H9 (cell line): ENCODE measurements at places on chromosomes 16 and 17. TPM values are rescaled to one million over a fixed set of nuclear protein-coding genes. Genes with fewer than 3 reads are reported as not detected.

Gene OR3A3
- total RNA-seq: not detected in 2 replicates

Gene TMEM114
- 0.33 and 1.2 TPM in 2 replicates for total RNA-seq

Gene MPP3
- total RNA-seq: 5.7 and 6.9 TPM in 2 replicates

Gene DHX58
- 3.9 and 4.5 TPM in 2 replicates for total RNA-seq

Gene WDR45B
- 105 and 110 TPM in 2 replicates for total RNA-seq

Gene TSNAXIP1
- total RNA-seq: 1.1 and 1.3 TPM in 2 replicates

Gene SP6
- total RNA-seq: 0.90 and 0.92 TPM in 2 replicates

Gene TAC4
- total RNA-seq: not detected in 2 replicates

Gene RNU2-1
- total RNA-seq: 6,078 and 6,186 TPM in 2 replicates

Gene NOXO1
- total RNA-seq: 1.3 and 1.7 TPM in 2 replicates

Gene IGFALS
- total RNA-seq: not detected in 2 replicates

DNA sequence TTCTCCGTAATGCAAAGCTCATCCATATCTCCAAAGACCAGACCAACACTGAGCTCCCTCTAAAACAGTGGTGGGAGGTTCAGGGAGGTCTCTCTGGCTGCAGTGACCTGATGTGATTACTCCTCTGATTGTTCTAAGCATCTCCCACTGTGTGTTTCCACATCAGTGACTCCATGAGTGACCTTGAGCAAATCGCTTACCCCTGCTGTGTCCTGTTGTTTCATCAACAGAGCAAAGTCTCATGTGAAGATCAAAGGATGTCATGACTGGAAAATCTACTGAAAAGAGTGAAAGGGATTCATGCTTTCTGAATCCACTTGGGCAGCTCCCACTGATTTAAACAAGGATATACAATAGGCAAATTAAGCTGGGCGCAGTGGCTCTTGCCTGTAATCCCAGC lies 352.9 kb downstream of the TMEM114 start:
- no peak for DNase-seq

DNA sequence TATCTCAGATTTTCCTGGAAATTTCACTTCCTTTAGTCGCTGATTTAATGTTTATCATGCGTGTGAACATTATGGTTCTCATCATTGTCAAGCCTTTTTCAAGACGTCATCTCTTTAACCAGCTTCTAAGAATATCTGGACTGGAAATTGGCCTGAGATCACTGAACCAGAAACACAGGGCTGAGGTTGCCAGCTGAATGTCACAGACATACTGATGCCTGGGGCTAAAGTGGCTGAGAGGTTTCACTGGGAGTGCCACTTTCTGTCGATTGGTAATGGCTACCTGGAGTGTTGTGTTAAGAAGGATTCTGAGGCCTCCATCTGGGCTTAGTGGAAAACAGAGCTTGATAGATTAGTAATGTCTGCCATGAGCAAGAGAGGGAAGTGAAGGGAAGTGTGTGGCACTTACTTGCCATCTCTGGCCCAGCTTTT lies 54.2 kb downstream of the CRISPLD2 start:
- no peak for DNase-seq

DNA sequence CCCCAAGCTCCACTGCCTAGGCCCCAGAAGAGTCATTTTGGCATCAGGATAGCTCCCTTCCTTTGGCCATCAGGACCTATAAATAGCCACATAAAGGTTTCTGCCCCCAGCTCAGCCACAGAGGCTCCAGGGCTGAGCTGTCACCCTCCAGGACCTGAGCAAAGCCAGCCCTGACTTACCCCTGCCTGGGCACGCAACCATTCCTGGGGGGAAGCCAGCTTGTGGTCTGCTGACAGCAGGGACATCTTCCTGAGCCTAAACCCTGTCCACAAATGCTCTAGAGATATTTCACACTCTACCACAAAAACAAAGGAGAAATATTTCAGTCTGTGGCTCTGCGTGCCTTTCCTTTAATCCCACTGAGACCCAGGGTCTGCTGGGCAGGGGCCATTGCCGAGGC lies 123.7 kb upstream of the CCL2 start:
- no peak for DNase-seq

GRCh38 chr17:39639566-39640458 lies 2.9 kb downstream of the STARD3 start:
- DNase-seq: no peak

GRCh38 chr17:59427996-59428395 lies 96.5 kb downstream of the YPEL2 start:
- no peak for DNase-seq

DNA sequence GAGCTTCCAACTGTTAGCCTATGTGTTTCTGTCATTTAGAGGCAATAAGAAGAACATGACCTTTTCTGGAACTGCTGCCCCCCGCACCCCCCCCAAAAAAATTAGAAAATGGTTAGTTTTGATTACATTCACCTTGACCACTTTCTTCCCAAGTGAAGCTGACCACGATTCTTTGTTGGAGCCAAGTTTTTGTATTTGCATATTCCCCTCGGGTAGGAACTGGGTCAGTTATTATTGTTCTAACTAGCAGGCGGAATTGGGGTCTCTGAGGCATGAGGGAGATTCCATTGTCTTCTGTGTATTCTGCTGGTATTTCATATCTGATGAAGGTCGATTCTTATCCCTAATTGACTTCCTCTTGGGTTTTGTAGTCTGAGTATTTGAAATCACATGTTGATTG lies 231.6 kb downstream of the PRKCA start:
- DNase-seq: no peak

DNA sequence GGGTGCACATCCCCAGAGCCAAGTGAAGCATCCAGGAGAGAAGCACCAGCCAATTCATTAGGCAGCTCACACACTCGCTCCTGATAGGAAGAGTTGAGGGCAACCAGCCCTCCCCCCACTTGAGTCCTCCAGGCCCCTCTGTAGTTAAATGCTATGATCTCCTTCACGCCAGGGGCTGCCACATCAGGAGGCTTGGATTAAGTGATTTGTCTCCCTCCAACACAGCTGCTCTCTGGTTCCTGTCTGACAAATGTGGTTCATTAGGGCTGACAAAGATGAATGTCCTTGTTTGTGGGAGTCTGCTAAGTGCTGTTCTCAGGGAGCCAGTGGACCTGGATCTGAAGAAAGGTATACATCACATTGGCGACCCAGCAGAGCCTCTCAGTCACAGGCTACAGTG lies 94.5 kb upstream of the WSCD1 start:
- DNase-seq: no peak

DNA sequence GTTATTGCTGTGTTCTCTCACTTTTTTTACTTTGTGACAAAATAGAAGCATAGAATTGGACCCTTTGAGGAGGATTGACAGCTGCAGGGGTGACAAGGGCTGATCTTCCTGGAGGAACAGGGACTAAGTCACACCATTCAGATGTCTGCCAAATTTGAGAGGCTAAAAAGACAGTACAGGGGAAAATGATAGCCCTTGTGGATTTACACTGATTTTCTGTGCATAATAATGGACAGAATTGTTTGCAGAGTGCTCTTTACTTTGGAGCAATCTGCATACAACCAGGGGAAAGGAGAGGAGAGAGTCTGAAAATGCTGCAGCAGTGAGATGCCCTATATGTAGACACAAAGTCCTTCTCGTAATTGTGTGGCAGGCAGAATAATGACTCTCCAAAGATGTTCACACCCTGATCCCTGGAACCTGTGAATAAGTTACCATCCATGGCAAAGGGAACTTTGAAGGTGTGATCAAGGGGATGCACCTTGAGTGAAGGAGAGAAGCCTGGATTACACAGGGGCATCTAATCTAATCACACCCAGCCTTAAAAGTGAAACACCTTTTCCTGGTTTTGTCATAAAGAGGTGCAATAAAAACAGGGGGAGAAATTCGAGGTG lies 221.4 kb upstream of the CPHXL start:
- no peak for DNase-seq
